ENCODE measurements at places on chromosomes 3 and 15.

DNA sequence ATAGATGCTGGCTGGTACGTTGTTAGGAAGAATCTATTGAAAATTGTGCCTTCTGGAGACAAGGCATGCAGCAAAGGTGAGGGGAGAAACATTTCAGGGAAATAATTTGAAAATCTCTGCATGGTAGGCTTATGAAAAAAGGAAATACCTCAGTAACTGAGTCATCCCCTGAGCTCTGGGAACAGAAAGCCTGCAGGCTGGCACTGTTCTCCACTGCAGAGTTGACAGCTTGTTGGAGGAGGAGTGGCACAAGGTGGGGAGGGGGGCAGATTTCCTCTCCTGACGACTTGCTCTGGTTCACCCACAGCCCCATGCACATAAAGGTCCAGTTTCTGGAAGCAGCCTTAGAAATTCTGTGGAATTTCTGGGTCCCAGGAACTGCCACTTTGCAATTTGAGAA lies 179.4 kb downstream of the ABHD5 start:
- no peak for DNase-seq

- DNase-seq, result no peak
Measured at GRCh38 chr15:31465083-31465955, 138.7 kb downstream of the KLF13 start.

GRCh38 chr3:117786349-117786748 lies 1076.8 kb downstream of the TUSC7 start:
- no peak for DNase-seq

DNA sequence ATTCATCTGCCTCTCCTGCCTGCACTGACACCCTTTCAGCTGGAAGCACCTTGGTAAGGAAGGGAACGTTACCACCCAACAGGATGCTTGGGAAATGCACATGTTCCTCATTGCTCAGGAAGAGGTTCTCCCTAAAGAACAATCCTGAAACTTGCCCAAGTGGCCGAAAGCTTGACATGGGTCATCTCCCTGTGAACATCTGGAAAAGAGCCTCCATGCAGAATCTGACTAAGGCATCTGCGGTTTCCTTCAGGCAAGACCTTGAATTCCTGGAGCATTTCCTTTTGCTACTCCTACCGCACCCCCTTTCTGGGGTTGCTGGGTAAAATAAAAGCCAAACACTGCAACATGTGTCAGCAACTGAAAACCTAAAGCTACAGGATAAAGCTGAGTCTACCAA lies 68.7 kb upstream of the SNRK start:
- no peak for DNase-seq

- DNase-seq, result no peak
Measured at GRCh38 chr3:54897028-54897711, 30.7 kb downstream of the LRTM1 start.

DNA sequence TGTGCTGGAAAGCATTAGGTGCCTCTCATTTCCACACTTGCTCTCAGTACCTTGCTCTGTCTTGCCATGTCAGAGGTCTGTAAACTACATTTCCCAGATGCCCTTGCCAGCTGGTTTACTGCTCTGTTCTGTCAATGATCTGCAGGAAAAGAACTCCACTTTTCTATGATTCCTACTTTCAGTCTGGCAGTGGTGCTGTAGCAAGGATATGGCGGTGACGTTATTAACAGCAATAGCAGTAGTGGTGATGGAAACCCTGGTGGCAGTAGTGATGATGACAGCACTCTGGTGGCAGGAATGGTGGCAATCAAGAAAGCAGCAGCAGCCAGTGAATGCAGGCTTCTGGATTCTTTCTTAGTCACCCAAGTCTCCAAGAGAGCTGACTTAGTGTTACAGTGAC lies 665.2 kb downstream of the DIPK2A start:
- no peak for DNase-seq

GRCh38 chr3:184354121-184354728 lies 7.2 kb downstream of the CLCN2 start:
- DNase-seq, result peak; percentile 60

- no peak for DNase-seq
Measured at GRCh38 chr3:125644036-125645005, 49.0 kb upstream of the OSBPL11 start.

- DNase-seq, result peak; percentile 78
Measured at GRCh38 chr3:126607214-126607908, 47.6 kb downstream of the TXNRD3 start.

GRCh38 chr15:101642361-101642760 lies 9.8 kb downstream of the TM2D3 start:
- no peak for DNase-seq

DNA sequence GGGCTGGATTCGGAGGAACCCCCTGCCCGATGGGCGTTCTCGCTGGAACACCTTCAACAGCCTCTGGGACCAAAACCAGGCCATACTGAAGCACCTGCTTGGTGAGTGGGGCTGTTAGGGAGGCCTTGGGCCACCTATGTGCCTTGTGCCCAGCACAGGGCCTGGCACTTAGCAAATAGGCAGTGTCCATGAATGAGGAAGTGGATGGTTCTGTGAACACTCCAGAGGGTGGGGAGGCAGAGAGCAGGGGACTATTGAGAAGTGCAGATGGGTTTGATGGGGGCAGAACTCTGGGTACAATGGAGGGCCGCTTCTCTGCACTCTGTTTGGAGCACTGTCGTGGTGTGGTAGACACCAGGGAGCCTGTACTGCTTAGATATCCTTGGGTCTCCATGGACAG lies 1.5 kb downstream of the ECE2 start:
- DNase-seq, result no peak

DNA sequence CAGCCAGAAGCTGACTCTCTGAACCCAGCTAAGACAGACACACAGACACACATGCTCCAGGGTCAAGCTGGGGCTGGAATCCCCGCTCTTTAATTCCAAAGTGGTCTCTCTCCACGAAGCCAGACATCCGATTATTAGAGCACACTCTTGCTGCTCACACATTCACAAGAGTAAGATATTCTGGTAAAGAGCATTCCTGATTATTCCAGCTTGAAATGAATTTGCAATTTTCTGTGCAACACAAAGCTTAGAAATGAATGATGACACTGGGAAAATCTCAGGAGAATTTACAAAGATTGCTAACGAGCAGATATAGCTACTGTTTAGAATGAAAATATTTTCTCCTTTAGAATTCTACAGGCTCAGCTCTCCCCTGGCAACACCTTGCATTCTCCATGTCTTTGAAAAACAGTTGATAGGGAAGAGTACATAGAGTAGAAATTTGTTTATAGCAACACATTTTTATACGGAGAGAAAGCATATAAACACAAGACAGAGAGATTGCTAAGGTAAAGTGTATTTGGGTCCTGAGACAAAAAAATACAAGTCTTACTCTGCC lies 80.6 kb upstream of the EIF1B start:
- DNase-seq, result no peak

- no peak for DNase-seq
Measured at GRCh38 chr3:77081240-77081661, 41.4 kb downstream of the ROBO2 start.

DNA sequence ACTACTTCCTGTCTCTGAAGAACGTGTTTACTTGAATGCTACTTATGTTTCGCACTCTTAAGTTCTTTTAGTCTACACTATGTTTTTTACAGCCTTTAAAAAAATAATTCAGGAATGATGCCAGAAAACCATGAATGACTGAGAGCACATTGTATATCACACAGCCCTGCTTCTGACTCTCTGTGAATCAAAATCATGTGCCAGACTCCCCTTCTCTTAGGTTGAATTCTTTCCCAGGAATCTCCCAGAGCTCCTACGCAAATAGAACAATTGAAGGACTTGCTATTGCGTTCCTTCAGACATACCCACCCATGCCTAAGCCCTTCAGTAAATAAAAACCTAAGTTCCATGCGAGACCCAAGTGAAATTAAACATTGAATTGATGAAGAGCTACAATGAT lies 782.0 kb upstream of the ALCAM start:
- no peak for DNase-seq

- no peak for DNase-seq
Measured at GRCh38 chr3:17300441-17300840, 415.7 kb downstream of the PLCL2 start.

DNA sequence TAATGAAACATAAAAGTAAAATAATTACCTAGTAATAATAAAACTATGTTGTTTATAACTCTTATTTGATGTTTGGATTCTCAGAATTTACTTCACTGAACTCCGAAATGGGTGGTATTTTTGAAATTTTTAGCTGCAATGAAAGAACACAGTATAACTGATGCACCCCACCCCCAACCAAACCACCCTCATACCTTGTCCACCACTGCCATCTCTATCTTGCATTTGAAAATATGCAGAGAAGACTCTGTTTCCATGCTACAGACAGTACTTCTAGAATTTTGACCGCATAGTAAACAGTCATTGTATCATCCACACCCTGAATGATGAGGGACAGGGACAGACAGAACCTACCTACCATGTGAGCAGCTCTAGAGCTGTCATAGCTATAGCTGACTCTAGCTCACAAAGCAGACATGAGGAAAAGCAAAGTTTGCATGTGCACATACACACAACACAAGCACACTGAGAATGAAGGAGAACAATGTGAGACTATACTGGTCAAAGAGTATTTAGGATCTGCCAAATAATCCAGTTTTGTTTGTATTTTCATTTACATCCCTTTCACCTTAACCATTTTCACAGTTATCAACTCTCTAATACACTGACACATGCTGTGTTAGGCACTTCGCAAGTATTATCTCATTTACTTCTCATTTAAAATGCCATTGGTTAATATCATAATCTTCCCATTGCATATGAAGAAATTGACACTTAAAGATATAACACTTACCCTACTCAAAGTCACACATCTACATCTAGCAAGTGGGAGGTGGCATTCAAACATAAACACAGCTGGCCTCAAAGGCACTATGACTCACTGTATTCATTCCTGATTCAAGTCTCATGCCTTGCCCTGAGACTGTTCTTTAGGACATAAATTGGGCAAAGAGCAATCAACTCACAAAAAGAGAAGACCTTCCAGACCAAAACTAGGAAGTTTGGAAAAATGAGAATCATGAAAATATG lies 1014.7 kb upstream of the CFAP20DC start:
- DNase-seq, result no peak

- no peak for DNase-seq
Measured at GRCh38 chr3:112000966-112001365, 2.2 kb downstream of the TAGLN3 start.

DNA sequence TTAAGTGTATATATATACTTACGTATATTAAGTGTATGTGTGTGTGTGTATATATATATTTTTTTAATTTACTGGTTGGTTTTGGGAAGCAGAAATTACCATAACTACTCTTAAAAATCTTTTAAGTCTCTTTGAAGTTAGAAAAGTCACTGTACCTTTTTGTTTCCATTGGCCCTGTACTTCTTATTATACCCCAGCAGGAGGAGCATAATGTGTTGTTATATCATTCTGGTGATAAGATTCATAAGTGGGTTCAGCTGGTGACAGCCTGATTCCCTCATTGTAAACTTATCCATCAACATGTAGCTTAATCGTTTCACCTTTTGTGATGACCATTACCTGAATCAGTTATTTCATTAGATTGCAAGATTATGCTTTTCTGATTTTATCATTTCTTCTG lies 30.8 kb downstream of the MLH1 start:
- no peak for DNase-seq

DNA sequence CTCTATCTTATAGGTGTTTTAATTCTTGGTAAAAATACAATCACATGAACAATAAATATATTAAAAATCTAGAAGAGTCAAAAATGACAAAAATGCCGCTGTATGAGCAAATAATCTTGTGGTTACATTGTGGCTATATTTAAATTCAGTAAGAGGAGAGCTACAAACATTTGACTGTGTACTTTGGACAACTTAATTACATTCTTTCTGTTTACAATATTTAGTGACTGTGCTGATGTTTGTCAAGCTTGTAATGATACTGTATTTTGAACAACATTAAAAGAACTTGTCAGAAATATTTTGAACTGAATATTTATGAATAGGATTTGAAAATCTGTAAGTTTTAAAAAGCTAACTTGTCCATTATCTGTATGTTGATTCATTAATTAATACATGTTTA lies 598.3 kb downstream of the SI start:
- no peak for DNase-seq

GRCh38 chr3:175107231-175107630 lies 248.1 kb downstream of the NAALADL2 start:
- no peak for DNase-seq

GRCh38 chr3:161890147-161890625 lies 393.6 kb downstream of the OTOL1 start:
- no peak for DNase-seq

DNA sequence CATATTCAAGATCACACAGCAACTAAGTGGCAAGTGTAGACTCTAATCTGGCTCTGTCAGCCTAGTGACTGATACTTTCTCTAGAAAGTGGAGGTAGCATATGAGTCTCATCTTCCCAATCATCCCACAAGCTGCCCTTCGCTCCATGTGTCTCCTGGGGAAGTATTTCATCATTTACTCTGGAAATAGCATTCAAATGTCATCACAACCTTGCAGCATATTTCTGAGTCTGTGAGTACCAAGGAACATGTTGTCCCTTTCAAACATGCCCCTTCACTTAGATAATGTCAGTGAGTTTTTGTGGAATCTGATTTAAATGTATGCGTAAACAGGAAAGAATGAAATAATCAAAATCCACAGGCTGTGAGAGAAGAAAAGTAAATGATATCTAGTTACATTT lies 322.9 kb downstream of the SLC9A9 start:
- no peak for DNase-seq

- peak; percentile 8 for DNase-seq
Measured at GRCh38 chr3:100761211-100761942, 52.1 kb downstream of the TFG start.

GRCh38 chr3:120203016-120203415 lies 82.0 kb downstream of the GPR156 start:
- DNase-seq, result no peak

DNA sequence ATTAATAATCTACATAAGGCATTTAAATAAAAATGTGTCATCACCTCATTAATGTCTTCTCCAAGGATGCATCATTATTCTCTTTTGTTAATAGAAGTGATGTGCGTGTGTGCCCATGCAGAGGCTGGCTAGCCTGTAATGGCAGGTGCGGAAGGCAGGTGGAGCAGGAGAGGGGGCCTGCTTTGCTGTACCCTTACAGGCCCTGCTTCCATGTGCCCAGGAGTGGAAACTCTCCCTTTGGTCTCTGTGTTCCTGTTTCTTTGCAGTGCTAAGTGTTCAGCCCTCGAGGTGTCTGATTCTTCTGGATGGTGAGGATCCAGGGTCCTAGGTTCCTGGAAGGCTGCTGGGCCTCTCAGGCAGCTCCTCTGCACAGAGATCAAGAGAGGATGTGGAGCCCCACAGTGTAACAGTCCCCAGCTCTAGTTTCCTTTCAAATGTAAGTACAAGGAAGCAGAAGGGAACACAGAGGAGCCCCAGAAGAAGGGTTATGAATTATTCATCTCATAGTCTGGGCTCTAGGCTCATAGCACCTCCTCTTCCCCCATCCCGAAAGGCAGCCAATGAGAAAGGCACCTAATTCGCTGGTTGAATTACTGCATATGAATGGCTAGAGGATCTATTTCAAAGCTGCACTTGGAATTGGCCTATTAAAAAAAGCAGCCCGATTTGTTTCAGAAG lies 39.2 kb upstream of the AGBL1 start:
- DNase-seq, result no peak

- no peak for DNase-seq
Measured at GRCh38 chr15:24835301-24835700, 119.5 kb upstream of the SNRPN start.

GRCh38 chr3:14458434-14459275 lies 56.2 kb downstream of the SLC6A6 start:
- peak; percentile 44 for DNase-seq
